Activated CD4-positive, alpha-beta T cell treated with anti-CD3 and anti-CD28 coated beads, Interleukin-2, amount 10 ng/mL, durations not matched to agents 7 days and 5 days (primary cell): ENCODE measurements at places on chromosomes 5 and 9. TPM values are rescaled to one million over a fixed set of nuclear protein-coding genes. Genes with fewer than 3 reads are reported as not detected.

Gene MAN2A1
- total RNA-seq, result 39.2 TPM

Gene RAD50
- total RNA-seq, result 33.3 TPM

Gene ENDOG
- 10.2 TPM for total RNA-seq

Gene KCNV2
- not detected for total RNA-seq

DNA sequence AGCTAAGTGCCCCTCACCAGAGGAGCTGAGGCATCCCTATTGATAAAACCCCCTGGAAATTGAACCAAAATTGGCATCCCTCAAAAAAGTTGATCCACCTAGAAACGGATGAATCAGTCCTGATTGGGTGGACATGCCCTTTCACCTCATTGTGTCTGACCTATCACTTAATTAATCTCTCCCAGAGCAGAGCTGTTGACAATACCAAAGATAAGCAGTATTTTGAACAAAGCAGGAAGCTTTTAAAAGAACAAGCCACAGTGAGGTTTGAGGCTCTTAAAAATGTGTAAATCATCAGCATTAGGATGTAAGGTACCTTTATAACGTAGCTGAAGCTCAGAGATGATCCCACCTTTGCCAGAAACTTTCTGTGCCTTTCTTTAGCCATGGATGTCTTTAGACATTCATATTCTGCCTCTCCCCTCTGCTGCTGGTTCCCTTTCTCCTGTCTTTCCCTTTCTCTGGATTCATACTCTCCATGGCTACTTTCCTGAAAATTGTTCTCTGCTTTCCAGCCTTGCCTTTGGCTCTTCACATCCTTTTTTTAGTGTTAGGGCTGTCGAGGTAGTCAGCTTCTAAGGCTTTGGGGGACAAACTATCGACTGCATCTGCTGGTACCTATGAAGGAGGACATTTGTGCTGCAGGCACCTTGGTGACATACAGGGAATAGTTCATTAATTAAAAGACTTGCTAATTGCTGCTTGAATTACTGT is 7.8 kb upstream of the LHX2 start:
- no peak overlapping the region for H3K27ac ChIP-seq
- peaks cover 86% of the 10 kb centered on the region for H3K27me3 ChIP-seq
- H3K36me3 ChIP-seq, result peaks cover 1% of the 10 kb centered on the region
- H3K4me1 ChIP-seq, result peaks cover 21% of the 10 kb centered on the region
- H3K4me3 ChIP-seq, result no peak overlapping the region

- H3K4me1 ChIP-seq, result no peaks in the 10 kb centered on the region
- no peaks in the 10 kb centered on the region for H3K27me3 ChIP-seq
- H3K36me3 ChIP-seq, result no peaks in the 10 kb centered on the region
- H3K27ac ChIP-seq, result no peak overlapping the region
- no peak for DNase-seq
- no peak overlapping the region for H3K4me3 ChIP-seq
Measured at GRCh38 chr5:27325513-27325912, 287.1 kb upstream of the CDH9 start.

DNA sequence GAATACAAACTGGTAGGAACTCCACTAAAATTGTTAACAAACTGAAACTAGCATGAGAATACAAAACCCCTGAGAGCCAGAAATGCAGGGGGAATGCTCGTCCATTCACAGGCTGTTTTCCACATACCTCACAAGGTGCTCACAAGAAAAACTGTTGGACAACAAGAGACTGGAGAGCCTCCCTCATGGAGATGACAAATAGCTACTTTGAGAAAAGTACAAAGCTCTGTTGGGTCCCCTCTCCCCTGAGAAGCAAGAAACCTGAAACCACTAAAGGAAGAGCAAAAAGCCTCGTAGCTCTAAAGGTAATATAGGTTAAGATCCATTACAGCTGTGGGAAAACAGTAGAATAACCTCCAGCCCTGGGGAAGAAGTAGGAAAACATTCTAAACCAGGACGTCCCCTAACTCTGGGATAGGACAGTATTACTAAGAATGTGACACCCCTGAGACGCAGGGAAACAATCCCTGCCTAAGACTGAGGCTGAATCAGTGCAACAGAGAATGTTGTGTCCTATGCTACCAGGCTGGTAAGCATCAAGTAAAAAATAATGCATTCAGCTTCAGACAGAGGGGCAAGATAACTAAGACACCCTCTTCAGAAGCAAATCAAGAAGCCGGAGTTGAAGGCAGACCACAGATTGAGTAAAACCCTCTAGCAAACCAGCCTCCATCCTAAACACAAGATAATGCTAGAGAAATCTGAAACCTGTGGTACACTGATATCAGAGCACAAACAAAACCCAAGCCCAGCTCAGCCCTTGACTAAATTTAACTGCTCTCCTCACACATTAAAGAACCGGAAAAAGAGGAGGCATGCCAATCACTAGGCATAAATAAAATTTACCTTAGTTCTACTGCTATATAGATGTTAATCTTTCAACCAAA is 160.2 kb downstream of the SSBP2 start:
- DNase-seq, result no peak
- peaks cover 23% of the 10 kb centered on the region for H3K36me3 ChIP-seq
- H3K27me3 ChIP-seq, result no peaks in the 10 kb centered on the region
- peak overlapping the region; percentile 60 for H3K27ac ChIP-seq
- H3K4me3 ChIP-seq, result no peak overlapping the region

- peak overlapping the region; percentile 31 for H3K4me3 ChIP-seq
- no peaks in the 10 kb centered on the region for H3K27me3 ChIP-seq
- peaks cover 73% of the 10 kb centered on the region for H3K4me1 ChIP-seq
- peaks cover 14% of the 10 kb centered on the region for H3K36me3 ChIP-seq
- peak; percentile 75 for DNase-seq
Measured at GRCh38 chr9:131656356-131657036, 83.4 kb downstream of the RAPGEF1 start.

DNA sequence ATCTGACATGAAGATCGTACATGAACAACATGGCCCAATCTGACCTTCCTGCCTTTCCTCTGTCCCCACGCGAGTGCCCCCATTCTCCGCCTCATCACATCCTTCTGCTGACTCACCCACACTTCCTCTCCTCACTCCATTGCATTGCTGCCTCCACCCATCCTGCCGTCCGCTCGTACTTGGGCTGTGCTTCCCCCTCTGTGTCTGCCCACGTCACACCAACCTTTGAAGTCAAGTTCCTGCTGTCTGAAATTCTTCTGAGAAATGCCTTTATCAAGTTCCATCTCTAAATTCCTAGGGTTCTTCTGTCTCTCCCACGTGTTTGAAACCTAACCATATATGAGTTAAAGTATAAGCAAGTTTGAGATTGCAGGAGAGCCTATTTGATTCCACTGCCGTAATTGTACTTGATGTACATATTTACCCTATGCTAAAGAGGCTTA is 18.0 kb upstream of the STARD4 start:
- peaks cover 28% of the 10 kb centered on the region for H3K4me1 ChIP-seq
- H3K27ac ChIP-seq, result peak overlapping the region; percentile 83
- H3K36me3 ChIP-seq, result peaks cover 2% of the 10 kb centered on the region
- peak; percentile 88 for DNase-seq
- peaks cover 3% of the 10 kb centered on the region for H3K27me3 ChIP-seq

DNA sequence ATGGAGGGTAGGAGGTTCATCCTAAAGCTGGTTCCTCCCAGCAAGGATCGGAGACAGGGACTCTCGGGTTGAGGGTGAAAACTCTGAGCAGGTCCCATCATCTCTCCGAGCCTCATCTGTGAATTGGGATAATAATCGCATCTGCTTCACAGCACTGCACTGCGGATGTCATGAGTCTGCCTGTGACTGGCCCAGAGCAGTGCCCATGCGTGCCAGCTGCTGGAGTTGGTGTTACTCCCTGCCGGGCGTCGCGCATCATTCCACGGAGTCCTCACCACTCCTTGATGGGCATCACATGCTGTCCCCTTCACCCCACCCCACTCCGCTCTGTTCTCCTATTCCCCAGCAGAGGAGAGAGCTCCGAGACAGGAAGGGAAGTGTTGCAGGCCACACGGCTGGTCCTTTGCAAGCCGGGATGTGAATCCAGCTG is 35.1 kb upstream of the ORM1 start:
- H3K27me3 ChIP-seq, result no peaks in the 10 kb centered on the region
- H3K4me1 ChIP-seq, result peaks cover 6% of the 10 kb centered on the region
- no peak overlapping the region for H3K27ac ChIP-seq
- H3K4me3 ChIP-seq, result no peak overlapping the region

DNA sequence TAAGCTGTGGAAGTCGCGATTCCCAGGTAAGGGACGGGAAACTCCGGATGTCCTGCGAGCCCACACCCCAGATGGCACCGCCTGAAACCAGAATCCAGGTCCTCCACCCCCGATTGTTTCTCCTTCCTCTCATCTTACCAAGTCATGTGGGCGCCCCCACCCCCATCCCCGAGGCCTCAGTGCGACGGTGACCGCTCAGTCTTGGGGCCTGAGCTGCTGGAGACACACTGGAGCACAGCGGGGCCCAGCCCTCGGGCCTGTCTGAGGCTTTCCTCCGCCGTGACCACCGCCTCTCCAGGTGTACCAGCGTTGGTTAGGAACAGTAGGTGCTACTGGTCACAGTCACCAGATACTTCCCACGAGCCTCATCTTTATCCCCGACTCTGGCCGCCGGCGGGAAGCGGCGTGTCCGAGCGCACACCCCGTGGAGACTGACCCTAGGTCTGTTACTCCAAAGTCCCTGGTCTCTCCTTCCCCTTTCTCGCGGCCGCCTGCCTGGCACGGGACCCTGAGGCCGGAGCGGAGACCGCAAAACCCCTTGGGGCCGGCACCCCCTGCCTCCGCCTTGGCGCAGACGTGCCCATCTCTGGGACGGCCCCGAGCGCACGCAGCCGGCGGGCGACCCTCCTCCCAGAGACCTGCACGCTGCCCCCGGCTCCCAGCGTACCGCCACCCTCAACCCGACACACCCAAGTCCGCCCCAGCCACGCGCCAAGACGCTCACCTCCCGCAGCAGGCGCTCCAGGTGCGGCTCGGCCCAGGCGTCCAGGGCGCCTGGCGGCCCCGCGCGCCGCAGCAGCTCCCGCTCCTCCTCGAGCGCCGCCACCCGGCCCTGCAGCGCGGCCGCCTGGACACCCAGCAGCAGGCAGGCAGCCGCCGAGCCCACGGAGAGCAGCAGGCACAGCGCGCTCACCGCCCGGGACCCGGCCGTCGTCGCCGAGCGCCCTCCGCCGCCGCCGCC is 733 bp downstream of the COL23A1 start:
- no peak overlapping the region for H3K27ac ChIP-seq
- peaks cover 12% of the 10 kb centered on the region for H3K36me3 ChIP-seq
- peaks cover 7% of the 10 kb centered on the region for H3K4me1 ChIP-seq
- peaks cover 51% of the 10 kb centered on the region for H3K27me3 ChIP-seq
- peak overlapping the region; percentile 39 for H3K4me3 ChIP-seq

DNA sequence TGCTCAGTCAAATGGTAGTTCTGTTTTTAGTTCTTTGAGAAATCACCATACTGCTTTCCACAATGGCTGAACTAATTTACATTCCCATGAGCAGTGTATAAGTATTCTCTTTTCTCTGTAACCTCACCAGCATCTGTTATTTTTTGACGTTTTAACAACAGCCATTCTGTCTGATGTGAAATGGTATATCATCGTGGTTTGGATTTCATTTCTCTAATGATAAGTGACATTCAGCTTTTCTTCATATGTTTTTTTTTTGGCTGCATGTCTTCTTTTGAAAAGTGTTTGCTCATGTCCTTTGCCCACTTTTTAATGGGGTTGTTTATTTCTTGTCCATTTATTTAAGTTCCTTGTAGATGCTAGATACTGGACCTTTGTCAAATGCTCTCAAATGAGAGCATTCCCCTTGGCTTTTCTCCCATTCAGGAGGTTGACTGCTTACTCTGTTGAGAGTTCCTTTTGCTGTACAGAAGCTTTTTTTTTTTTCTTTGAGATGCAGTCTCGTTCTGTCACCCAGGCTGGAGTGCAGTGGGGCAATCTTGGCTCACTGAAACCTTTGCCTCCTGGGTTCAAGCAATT is 58.7 kb upstream of the RGMB start:
- no peaks in the 10 kb centered on the region for H3K4me1 ChIP-seq
- H3K27ac ChIP-seq, result no peak overlapping the region
- H3K27me3 ChIP-seq, result no peaks in the 10 kb centered on the region

DNA sequence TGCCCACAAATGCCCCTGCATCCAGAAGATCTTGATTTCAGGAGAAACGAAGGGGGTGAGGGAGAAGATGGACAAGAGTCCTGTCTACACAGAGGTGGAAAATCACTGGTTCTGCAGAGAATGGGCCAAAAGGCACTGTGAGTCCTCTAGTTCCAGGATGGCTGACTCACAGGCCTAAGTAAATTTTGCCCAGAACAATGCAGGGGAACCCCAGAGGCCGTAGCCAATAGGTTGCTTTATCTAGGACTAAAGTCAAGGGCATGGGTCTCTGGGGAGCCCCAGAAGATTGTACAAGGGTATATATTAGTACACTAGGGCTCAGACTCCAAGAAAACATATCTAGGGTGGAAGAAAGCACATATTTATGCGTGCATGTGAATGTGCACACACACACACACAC is 98.0 kb downstream of the SLIT3 start:
- DNase-seq, result no peak
- no peaks in the 10 kb centered on the region for H3K36me3 ChIP-seq
